ENCODE measurements at places on chromosomes 7 and 10.

- no peak for DNase-seq
Measured at GRCh38 chr7:99393355-99394187, 14.8 kb downstream of the PDAP1 start.

DNA sequence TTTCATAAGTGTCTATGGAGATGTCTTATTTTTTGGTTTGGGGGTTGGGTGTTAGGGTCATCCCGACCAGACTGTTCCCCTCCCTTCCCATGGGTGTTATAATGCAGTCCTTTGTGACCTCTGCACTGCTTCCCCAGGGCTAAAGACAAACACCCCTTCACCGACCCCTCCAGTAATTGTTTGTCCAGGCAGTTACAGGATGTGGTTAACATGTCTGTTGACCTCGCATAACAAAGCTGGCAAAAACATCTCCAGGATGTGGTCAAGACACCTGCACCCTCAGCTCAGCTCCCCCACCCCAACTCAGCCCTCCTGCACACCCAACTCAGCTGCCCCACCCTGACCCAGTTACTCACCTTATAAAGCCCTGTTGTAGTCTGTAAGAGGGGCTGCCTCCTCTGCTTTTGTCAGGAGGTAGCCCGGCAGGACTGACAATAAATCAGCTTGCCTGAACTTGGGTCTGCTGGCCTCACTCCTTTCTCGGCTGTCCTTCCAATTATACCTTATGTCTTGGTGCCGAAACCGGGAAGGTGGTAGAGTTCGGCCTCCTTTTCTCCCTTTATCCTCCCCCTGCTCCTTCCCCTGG, 102.2 kb downstream of the ZNF92 start:
- DNase-seq = no peak

GRCh38 chr7:43695365-43695764, 34.0 kb downstream of the COA1 start:
- no peak for DNase-seq

- no peak for DNase-seq
Measured at GRCh38 chr7:46286356-46286755, 365.3 kb upstream of the IGFBP3 start.

GRCh38 chr7:50826371-50827172, 43.9 kb upstream of the GRB10 start:
- DNase-seq = no peak

DNA sequence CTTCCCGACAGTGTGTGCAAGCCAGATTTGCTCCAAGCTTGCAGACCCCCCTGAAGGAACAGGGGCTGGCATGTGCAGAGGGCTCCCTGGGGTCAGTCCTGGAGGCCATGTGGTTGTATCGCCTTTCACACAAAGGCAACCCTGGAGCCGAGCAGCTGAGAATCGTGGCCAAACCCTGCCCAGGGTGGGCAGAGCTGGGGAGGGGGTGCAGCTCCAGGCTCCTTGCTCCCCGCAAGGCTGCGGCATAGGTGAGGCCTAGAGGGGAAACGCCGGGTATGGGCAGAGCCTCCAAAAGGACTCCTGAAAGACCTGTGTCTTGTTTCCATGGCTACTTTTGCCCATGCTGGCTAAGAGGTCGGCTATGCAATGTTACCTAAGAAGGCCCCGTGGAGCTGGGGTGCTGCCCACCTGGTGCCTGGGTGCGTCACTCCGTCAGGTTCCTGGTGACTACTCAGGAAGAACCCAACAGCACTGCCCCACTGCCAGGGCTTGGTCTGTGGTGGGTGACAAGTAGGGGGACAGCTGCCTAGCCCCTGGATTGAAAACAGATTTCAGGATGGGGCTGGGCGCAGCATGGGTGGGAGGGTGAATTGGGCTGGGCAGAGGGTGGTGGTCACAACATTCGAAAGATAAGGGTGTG, 171.0 kb upstream of the SHH start:
- DNase-seq = no peak

- no peak for DNase-seq
Measured at GRCh38 chr7:5421714-5422395, 1.8 kb downstream of the TNRC18 start.

GRCh38 chr10:63268798-63269503, 135.8 kb downstream of the NRBF2 start:
- DNase-seq = peak; percentile 71

- DNase-seq = no peak
Measured at GRCh38 chr10:88117869-88118632, 254.6 kb downstream of the PTEN start.

Measured in stimulated activated CD8-positive, alpha-beta memory T cell treated with anti-CD3 and anti-CD28 coated beads, Interleukin-7, amount 100 ng/mL, for 4 hours (primary cell).